A549 treated with GW870086 at 1 μM for 4 hours (cell line): ENCODE measurements at places on chromosomes 16 and 17. TPM values are rescaled to one million over a fixed set of nuclear protein-coding genes. Genes with fewer than 3 reads are reported as not detected.

The TPSB2 gene
- total RNA-seq, result 0.13 TPM in 1 of 5 replicates, not detected in the others

The SMARCD2 gene
- total RNA-seq, result 50.2 to 63.7 TPM (median 60.2 TPM) in 5 replicates

The CCL7 gene
- total RNA-seq, result 0.25 to 0.50 TPM (median 0.39 TPM) in 3 of 5 replicates, not detected in the others

The TCF25 gene
- 60.9 to 74.7 TPM (median 73.0 TPM) in 5 replicates for total RNA-seq

The VAT1L gene
- total RNA-seq, result 0.03 to 0.16 TPM in 2 of 5 replicates, not detected in the others

The VPS4A gene
- 28.4 to 33.4 TPM (median 31.4 TPM) in 5 replicates for total RNA-seq

The KRT24 gene
- not detected in 5 replicates for total RNA-seq

The CHST4 gene
- 0.08 TPM in 1 of 5 replicates, not detected in the others for total RNA-seq

The CLEC18B gene
- 0.23 to 0.63 TPM (median 0.26 TPM) in 3 of 5 replicates, not detected in the others for total RNA-seq

The ALDH3A1 gene
- 819 to 1,197 TPM (median 850 TPM) in 5 replicates for total RNA-seq

The SDK2 gene
- 0.54 to 1.0 TPM (median 0.92 TPM) in 5 replicates for total RNA-seq

The UBALD2 gene
- total RNA-seq, result 72.5 to 135 TPM (median 115 TPM) in 5 replicates

The HBA2 gene
- total RNA-seq, result 0.63 to 1.4 TPM in 2 of 5 replicates, not detected in the others

The SYNGR3 gene
- 5.5 to 8.3 TPM (median 8.1 TPM) in 5 replicates for total RNA-seq

The FAM20A gene
- 0.07 TPM in 2 of 5 replicates, not detected in the others for total RNA-seq

The MIF4GD gene
- 31.2 to 36.9 TPM (median 34.7 TPM) in 5 replicates for total RNA-seq

The PDE6G gene
- total RNA-seq, result 1.6 to 3.1 TPM (median 2.3 TPM) in 5 replicates

The AATK gene
- total RNA-seq, result 0.25 to 0.78 TPM (median 0.52 TPM) in 5 replicates
